ENCODE measurements at places on chromosomes 5 and 9.

- DNase-seq, result no peak
Observed at GRCh38 chr9:122033775-122034373, 59.2 kb downstream of the TTLL11 start.

DNA sequence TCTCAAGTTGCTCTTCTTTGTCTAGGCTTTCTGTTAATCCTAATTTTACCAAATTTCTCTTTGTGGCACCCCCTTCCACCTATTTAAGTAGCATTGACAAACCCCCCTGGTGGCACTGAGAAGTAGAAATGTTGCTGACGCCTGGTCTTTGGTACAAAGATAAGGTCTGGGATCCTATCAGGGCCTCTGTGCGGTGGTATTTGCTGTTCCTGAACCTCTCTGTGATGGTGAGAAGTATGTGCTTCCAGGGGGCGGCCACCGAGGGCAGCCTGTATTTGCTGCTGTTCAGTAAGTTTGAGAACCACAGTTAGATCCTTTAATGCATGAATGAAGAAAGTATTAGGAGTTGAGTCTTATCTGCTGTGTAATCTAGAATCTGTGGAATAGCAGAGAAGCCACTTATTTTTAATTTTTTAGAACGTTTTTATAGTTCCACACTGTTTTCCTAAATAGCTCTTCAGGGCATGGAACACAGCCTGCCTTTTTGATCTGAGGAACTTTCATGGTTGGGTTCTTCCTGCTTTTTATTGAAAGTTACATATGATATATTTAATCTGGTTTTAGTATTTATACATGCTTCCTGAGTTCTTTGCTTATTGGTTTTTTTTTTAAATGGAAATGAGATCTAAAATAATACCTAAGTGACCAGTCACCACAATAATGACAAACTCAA, 124.2 kb downstream of the TRIO start:
- DNase-seq, result no peak

DNA sequence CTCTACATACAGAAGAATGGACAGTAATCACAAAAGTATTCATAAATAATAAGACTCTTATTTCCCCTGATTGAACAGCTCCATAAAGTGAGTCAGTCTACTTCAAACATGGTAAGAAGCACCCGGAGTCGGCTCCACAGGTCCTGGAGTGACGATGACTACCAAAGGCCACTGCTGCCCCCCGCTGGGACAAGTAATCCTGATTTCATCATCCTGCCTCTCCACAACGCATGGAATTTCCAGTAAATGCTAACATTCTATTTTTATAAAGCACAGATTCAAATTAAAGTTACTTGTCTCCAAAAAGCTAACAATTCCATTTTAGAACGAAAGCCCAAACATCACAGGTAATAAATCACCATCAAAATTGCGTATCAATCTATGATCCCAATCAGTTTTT, 16.2 kb downstream of the ATPSCKMT start:
- no peak for DNase-seq

DNA sequence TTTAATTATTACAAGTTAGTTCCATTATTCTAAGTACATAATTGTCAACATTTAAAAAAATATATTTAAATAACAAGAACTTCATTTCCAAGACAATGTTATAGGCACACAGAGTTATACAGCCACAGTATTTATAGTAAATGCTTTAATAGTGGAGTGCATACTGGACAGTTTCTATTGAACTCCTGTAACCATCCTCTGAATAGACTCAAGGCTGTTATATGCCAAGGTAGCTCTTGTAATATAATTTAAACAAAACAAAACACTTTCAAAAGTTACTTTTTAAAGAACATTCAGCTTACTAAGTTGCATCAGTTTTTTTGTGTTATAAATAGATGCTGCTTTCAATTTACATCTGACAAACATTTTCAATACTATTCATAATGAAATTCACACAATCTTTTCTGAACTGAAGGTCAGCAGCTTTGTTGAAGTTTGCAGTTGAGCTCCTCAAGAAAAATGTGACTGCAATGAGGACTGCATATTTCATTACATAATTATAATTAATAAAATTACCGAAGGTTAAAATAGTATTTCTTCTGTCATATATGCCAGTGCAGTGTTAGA, 549.9 kb upstream of the CYLC2 start:
- no peak for DNase-seq

DNA sequence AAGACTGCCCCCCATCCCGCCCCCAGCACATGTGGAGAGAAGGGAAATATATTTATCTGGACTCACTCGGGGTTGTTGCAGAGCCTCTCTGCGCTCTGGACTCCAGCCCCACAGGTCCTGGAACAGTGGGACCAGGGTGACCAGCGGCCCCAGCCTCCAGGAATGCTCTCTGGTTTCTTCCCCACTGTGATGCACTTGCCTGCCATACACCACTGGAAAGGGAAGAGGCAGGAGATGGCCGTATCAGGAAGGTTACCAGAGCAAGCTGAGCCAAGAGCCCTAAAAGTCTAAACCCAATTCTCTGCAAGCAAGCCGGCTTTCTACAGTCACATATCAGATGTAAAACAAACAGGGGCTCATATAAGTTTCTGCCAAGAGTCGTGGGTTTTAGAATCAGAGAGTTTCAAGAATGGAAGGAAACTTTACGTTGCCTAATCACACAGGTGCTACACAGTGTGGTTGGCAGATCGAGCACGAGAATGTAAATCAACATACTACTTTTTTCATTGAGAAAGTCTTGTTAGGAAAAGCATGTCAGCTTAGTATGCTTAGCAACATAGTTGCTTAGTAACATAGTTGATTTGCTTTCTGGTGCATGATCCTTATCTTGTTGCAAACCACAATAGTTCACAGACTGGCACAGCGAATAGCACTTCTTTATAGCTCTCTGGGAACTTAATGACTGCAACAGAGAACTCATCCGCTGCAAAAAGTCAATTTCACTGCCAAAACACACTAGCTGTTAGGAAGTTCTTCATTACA, 201.2 kb downstream of the TARS1 start:
- DNase-seq, result no peak
